G401 (cell line): ENCODE measurements at places on chromosomes 7 and 10.

- DNase-seq: no peak
These were observed 56.1 kb downstream of the ZNF783 start for GRCh38 chr7:149317986-149318672.

GRCh38 chr10:20672741-20673140, 224.4 kb downstream of the NEBL start:
- no peak for DNase-seq

DNA sequence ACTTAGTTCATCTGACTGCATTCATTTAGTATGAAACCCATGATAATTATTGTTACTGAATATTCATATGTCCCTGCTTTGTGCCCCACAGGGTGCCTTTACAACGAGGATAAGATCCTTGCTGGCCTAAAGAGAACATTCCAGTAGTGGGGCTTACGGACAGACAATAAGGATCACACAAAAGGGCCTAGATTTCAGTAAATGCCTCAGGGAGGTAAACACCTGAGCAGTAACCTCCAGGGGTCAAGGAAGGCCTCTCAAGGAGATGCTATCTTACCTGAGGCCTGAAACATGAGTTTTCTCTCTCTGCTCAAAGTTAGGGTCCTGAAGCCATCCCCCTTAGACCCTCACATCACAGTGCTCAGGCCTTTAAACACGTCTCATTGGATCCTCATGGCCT, 228.7 kb downstream of the TCF7L2 start:
- no peak for DNase-seq

DNA sequence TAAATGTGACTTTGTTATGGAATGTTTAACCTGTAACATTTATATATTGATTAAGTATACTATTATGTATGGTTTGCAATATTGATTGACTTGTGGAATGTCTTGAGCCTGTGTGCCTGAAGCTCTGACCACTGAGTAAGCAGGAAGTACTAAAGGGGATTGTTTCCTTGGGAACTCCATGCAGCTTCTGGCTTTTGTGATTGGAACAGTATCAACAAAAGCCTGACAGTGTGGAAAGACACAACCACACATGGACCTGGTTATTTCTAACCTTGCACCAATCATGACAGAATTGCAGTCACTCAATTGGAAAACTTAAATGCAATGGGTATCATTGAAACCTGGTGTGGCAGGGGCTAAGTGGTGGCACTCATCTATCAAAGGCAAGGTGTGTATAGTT, 45.5 kb upstream of the PIK3CG start:
- DNase-seq: no peak

GRCh38 chr10:26391701-26392695, 46.1 kb upstream of the APBB1IP start:
- no peak for DNase-seq
